ENCODE measurements at places on chromosomes 13 and 19. TPM values are rescaled to one million over a fixed set of nuclear protein-coding genes. Genes with fewer than 3 reads are reported as not detected.

GRCh38 chr19:32555786-32556185 is 25.2 kb upstream of the PDCD5 start:
- DNase-seq = no peak

- no peak for DNase-seq
Observed at GRCh38 chr13:77415253-77416071, 88.6 kb upstream of the MYCBP2 start.

DNA sequence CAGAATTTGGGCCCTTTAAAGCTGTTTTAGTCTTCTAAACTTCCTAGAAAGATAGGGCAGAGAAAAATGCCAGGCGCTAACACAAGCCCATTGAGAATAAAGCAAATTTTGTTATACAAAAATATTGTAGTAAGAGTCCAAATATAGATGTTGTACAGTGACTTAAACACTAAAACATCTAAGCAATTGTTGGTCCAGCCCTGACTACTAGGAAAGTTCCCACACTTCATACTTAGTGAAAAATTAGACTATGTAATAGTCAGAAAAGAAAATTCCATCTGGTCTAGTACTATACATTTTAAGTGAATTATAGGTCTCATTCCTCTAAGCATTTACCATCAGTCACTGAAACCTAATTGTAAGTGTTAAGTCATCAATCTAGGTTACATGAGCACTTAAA is 1518.3 kb upstream of the SLC10A2 start:
- no peak for DNase-seq

DNA sequence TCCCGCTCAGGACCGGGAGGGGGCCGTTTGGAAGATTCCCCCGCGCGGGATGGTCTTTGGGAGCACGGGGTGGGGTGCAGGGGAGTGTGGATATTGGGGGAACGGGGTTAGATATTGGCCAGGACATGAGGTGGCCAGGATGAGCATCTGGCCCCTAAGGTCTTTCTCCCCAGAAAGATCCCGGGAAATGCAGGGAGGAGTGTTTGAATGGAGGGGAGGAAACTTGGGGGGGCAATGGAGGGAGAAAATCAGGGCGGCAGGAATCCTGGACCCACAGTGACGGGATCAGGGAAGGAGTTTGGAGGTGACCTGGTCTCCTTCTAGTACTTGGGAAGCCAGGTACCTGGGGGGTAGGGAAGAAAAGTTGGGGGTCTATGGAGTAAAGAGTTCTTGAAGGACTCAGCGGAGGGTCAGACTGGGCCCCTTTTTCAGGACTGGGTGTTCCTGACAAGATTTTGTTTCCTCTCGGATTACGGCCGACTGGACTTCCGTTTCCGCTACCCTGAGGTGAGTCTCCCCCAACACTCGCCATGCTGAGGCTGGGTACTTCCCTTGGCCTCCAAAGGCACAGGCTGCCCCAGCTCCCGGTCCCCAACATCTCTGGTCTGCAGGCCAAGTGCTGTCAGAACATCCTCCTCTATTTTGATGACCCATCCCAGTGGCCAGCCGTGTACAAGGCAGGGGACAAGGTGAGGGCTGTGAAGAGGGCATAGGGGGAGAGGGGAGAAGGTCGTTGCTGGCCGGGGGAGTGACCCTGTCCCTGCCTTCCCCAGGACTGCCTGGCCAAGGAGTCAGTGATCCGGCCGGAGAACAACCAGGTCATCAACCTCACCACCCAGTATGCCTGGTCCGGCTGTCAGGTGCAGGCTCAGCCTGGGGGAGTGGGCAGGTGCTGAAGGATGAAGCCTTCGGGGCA is 989 bp downstream of the TMEM145 start:
- DNase-seq = no peak

GRCh38 chr19:7923295-7924191 is 2.4 kb downstream of the CTXN1 start:
- DNase-seq = no peak

DNA sequence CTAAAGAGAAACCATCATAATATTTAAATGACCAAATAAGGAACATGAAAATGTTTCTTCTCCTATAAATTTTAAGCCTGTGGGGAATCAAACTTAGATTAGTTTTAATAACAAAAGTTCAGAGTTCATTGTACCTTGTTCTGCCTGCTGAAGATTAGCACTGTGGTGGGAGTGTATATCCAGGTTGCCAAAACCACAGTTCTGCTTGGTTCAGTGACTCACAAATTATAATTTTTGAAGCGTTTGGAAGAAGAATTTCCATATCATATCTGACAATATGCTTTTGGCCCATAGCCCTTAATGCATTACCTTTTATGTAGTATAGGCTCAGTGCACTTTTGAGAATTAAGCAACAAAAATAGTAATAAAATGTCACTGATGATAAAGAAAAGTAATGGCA is 545.2 kb downstream of the GPC6 start:
- no peak for DNase-seq

DNA sequence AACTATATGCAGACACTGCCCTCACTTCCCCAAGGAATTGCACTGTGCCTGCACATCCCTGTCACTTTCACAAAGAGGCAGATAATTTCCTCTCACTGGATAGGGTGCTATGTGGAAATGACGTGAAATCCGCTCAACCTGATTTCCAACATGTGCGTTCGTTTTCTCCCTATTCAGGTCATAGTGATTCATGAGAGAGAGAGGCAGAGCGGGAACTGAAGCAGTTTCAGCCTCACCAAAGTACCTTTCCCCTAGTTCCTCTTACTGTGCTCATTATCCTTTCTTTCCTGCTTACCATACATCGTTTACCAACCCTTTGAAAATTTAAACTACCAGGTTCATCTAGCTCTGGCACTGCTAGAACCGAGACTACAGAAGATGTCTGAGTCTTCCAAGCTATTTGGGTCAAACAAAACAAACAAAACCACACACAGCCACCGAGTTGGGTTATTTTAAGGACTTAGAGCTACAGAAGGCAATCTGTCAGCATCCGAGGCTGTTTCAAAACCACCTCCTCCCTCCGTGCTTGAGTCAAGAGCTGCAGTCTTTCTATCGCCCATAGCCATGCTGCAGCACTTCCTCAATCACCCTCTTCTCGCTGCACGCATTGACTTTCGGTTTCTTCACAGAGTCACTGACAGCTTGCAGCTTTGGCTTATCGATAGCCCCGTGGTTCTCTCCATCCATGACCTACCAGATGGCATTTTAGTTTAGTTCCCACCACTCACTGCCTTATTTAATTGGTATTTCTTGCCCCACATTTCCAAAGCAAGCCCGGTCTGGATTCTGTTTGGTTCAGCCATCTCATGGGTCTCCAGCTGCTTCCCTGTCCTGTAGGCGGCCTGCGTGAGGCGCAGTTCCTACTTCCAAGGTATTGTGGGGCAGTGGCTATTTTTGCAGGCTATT is 1395.8 kb downstream of the EFNB2 start:
- DNase-seq = no peak

- DNase-seq = no peak
Observed at GRCh38 chr19:5343848-5344247, 3.2 kb upstream of the PTPRS start.

The IGFLR1 gene
- 9.4 TPM for total RNA-seq

DNA sequence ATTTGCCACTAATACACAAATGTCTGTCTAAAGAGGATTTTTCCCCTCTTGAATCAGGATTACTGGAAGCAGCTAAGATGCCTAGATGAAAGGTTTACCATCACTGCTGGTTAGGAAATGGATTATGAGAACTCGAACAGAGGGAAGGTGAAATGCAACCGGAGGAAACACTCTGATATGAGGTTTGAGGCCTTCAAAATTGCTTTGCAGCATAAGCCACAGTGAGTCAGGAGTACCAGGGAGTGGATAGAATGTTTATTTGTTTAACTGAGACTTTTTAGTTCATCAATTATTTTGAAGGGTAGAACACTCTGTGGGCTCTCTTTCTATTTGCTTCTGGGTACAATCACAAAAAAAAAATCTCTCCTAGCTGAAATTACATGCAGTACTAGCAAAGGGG is 18.1 kb downstream of the CDADC1 start:
- no peak for DNase-seq
